NCI-H460 (cell line): ENCODE measurements at places on chromosomes 5 and 9. TPM values are rescaled to one million over a fixed set of nuclear protein-coding genes. Genes with fewer than 3 reads are reported as not detected.

The LCN2 gene
- not detected in 2 replicates for total RNA-seq

The ANKRD18B gene
- total RNA-seq = 4.8 and 7.9 TPM in 2 replicates

The CCDC171 gene
- total RNA-seq = 1.9 and 2.6 TPM in 2 replicates

The GNA14 gene
- total RNA-seq = not detected in 2 replicates

The JAK2 gene
- total RNA-seq = 4.5 and 5.3 TPM in 2 replicates
